ENCODE measurements at places on chromosomes 2 and 18. TPM values are rescaled to one million over a fixed set of nuclear protein-coding genes. Genes with fewer than 3 reads are reported as not detected.

Gene PIEZO2
- total RNA-seq = under 0.01 TPM

Gene TUBB8B
- total RNA-seq = not detected

Gene LTBP1
- total RNA-seq = 265 TPM

Gene COL3A1
- 6,874 TPM for total RNA-seq

Gene STAT4
- 12.3 TPM for total RNA-seq

Gene TUBB6
- 398 TPM for total RNA-seq

Gene SPC25
- total RNA-seq = 3.0 TPM

Gene NDUFAF7
- total RNA-seq = 9.8 TPM

Gene PROKR1
- total RNA-seq = not detected

Gene OXER1
- 2.0 TPM for total RNA-seq

Gene GREB1L
- 115 TPM for total RNA-seq

Gene DOCK10
- 0.76 TPM for total RNA-seq

Gene CBLN2
- 0.79 TPM for total RNA-seq

Gene COL6A3
- total RNA-seq = 4.8 TPM

Gene SNTG2
- not detected for total RNA-seq

Gene RBMS1
- total RNA-seq = 129 TPM

Gene DAW1
- total RNA-seq = 17.2 TPM

Gene ADCYAP1
- not detected for total RNA-seq

Gene TRPM8
- not detected for total RNA-seq

Gene SCN2A
- 0.11 TPM for total RNA-seq

Gene MROH2A
- total RNA-seq = not detected

Gene FAHD2A
- 26.4 TPM for total RNA-seq

Gene SPHKAP
- total RNA-seq = not detected

Gene FAM136A
- 21.5 TPM for total RNA-seq

Gene EHBP1
- 36.9 TPM for total RNA-seq

Gene CD8B
- total RNA-seq = not detected

Gene OSR1
- total RNA-seq = 114 TPM

Gene SCN7A
- not detected for total RNA-seq

Gene ORMDL1
- 25.9 TPM for total RNA-seq

Gene CAPN10
- 17.5 TPM for total RNA-seq

Gene TBR1
- not detected for total RNA-seq

Gene ST8SIA5
- not detected for total RNA-seq

Gene DIPK1C
- total RNA-seq = not detected

Gene FHL2
- 63.6 TPM for total RNA-seq

Gene DCDC2C
- not detected for total RNA-seq

Gene NEU2
- not detected for total RNA-seq

Gene SGPP2
- not detected for total RNA-seq

Gene RHBDD1
- total RNA-seq = 27.4 TPM

Gene TYMS
- 17.7 TPM for total RNA-seq

Gene SPTBN1
- total RNA-seq = 600 TPM

Gene GPR17
- total RNA-seq = not detected

Gene SERPINB10
- total RNA-seq = not detected

Gene CYTIP
- total RNA-seq = not detected

Gene GALNT14
- not detected for total RNA-seq

Gene TOGARAM2
- not detected for total RNA-seq

Gene CYP27C1
- 3.1 TPM for total RNA-seq

Gene TAF1B
- total RNA-seq = 19.0 TPM

Gene GKN2
- not detected for total RNA-seq

Gene CARF
- 9.8 TPM for total RNA-seq

Gene SP140
- total RNA-seq = not detected

Gene DSEL
- 28.7 TPM for total RNA-seq

Gene ERFE
- total RNA-seq = not detected

Gene ARHGEF4
- 5.9 TPM for total RNA-seq

Gene PKDCC
- 1.1 TPM for total RNA-seq

Gene IL36A
- total RNA-seq = not detected

Data from placental epithelial cell (primary cell).